ENCODE measurements at places on chromosomes 12 and 14.
A peak's percentile ranks its signal among the peaks of the same experiment; 100 is the strongest.

- DNase-seq = no peak
Measured at GRCh38 chr12:27517961-27518665, 5.9 kb upstream of the PPFIBP1 start.

GRCh38 chr14:71538288-71538687 is 393.9 kb upstream of the RGS6 start:
- no peak for DNase-seq

- DNase-seq = no peak
Measured at GRCh38 chr12:75981247-75982168, 50.1 kb downstream of the PHLDA1 start.

GRCh38 chr12:104870797-104871196 is 87.3 kb downstream of the SLC41A2 start:
- DNase-seq = no peak

DNA sequence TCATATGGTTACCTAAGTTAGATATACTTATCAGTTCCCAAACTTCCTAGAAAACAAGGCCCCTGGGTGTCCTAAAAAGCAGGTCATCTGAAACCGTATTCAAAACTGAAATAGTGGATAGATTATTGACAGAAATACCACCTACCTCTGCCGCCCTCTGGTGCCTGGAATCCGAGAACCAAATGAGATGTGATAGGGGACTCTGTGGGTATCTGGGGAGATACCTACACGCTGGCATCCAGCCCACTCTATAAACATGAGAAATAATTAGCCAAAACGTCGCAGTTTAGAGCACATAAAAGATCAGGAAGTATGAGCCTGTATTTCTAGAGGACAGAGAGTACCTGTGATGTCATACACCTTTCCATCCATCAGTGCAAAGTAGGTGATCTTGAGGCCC is 4.4 kb downstream of the ORMDL2 start:
- DNase-seq = peak; percentile 40

GRCh38 chr14:89331398-89331797 is 85.6 kb downstream of the FOXN3 start:
- DNase-seq = no peak

DNA sequence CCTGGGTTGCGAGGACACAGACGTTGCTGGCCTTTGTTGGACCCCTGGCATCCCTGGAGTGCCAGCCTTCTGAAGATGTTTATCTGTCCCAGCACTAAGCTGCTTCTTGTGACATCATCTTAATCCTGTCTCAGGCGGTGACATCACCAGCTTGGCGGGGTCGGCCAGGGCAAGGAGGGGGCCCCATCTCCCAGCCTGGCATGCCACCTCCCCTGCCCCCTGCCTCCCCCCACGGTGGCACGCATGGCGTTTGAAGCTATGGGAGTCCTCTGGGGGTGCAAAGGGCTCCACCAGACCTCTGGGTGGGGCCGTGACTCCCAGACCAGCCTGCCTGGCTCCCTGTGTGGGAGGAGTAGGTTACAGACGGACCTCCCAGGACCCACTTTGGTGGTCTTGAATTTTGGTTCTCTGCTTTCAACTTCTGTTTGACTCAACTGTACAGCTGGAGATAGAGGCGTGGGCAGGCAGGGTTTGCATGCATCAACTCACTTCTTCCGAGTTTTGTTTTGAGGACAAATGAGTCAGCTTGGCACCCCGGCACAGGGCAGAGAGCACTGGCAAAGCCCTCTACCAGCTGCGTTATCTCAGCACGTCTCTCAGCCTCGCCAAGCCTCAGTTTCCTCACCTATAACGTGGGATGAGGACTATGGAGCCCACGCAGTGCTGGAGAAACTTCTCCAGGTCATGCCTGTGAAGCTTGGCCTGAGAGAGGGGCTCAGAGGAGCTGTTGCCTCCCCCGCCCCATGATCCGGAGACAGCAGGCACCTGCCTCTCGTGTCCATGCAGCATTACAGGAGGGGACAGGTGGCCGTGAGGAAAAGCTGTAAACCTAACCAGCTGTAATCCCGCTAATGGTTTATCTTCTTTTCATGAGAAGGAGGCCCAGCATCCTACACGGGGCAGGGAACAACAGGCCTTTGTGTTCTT is 38.8 kb upstream of the EML1 start:
- DNase-seq = peak; percentile 84

DNA sequence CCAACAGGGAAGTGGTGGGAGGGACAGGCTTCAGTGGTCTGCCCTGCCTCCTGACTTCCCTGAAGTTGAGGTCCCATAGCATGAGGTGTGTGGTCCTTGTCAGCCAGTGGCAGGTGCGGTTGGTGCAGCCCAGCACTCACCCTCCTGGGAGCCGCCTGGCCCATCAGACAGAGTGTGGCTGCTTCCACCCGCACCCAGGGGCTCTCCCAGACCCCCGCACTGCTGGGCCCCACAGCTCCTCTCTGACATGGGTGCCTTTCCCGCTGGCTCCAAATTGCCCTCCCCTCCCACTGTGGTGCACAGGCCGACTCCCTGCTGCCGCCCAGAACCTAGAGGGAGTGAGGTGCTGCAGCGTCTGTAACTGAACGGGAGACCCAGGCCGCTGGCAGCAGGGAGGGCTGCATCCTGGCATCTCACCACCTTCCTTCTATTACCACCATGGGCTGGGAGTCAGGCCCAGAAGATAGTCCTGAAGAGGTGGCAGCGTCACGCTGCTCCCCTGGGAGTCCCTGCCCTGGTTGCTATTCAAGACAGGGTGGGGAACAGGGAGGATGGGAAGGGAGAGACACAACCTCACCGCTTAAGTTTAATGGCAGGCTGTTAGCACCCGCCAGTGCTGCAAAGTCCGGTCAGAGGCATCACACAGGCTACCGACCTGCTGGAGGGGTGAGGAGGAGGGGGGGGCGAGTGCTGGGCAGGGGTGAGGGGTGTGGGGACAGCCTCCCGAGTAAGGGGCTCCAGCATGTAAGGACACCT is 180.6 kb upstream of the PRMT8 start:
- no peak for DNase-seq

DNA sequence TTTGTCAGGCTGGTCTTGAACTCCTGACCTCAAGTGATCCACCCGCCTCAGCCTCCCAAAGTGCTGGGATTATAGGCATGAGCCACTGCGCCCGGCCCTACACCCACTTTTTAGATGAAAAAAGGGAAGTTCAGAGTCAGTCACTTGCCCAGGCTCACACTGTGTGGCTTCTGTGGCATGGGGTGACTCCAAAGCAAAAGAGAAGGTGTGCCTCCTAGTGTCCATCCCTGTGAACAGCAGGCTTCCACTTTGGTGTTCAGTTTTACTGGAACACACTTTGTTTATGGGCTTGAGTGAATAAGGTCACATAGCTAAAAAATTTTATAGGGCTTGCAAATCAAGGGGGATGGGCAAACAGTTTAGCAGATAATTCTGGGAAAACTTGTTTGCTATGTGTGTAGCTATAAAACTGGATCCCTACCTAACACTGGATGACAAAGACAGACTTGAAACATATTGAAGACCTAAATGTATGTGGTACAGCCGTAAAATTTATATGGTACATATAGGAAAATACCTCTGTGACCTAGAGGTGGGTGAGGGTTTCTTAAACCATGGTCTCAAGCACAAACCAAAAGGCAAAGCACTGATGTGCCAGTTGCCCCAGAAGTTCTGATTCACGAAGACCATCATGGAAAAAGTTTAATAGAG is 54.9 kb downstream of the EID3 start:
- no peak for DNase-seq

DNA sequence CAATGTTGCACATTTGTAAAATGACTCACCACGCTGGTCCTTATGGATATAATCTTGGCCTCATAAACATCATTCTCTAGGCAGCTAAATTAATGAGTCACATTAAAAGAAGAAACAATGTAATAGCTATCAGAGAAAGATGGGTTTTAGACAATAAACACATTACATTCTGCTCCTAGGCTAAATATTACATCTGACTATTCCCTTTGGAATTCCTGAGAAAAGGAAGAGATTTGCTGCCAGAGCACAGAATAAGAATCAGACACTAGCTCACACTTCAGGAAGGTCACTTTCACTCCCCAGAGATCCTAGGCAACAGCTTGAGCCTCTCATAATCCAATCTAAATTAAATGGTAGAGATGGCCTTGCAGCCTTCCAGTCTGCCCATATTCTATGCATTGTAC is 218.2 kb downstream of the PTPRO start:
- DNase-seq = no peak

- DNase-seq = no peak
Measured at GRCh38 chr14:55477680-55478079, 37.3 kb upstream of the TBPL2 start.
